HT1080 (cell line): ENCODE measurements at places on chromosomes 1 and 21.

DNA sequence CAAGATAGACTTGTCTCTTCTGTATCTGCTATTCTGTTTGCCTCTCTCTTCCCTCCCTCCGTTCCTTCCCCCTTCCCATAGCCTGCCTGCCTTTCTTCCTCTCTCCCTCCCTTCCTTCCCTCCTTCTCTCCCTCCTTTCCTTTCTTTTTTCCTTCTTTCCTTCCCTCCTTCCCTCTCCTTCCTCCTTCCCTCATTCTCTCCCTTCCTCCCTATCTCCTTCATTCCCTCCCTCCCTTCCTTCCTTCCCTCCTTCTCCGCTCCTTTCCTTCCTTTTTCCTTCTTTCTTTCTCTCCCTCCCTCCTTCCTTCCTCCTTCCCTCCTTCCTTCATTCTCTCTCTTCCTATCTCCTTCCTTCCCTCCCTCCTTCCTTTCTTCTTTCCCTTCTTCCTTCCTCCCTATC, 944 bp downstream of the AADACL4 start:
- no peak for DNase-seq

DNA sequence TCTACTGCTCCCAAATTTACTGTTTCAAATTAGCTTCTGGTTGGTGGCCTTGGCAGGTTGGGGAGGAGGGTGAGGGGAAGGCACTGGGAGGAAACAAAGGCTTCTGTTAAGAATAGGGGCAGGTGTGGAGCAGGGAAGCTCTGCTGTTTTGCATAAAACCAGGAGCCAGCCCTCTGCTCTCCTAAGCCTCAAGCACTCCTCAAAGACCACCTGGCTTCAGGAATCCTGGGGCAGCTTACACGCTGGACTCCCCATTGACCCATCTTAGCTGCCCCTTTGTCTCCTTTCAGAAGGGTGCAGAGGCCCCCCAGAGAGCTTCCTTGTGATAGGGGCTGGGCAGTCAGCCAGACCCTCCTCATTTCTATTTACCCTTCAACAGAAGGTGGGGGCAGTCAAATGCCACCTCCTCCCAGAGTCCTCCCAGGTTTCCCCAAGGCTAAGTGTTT, 11.5 kb upstream of the DHRS3 start:
- DNase-seq, result no peak

DNA sequence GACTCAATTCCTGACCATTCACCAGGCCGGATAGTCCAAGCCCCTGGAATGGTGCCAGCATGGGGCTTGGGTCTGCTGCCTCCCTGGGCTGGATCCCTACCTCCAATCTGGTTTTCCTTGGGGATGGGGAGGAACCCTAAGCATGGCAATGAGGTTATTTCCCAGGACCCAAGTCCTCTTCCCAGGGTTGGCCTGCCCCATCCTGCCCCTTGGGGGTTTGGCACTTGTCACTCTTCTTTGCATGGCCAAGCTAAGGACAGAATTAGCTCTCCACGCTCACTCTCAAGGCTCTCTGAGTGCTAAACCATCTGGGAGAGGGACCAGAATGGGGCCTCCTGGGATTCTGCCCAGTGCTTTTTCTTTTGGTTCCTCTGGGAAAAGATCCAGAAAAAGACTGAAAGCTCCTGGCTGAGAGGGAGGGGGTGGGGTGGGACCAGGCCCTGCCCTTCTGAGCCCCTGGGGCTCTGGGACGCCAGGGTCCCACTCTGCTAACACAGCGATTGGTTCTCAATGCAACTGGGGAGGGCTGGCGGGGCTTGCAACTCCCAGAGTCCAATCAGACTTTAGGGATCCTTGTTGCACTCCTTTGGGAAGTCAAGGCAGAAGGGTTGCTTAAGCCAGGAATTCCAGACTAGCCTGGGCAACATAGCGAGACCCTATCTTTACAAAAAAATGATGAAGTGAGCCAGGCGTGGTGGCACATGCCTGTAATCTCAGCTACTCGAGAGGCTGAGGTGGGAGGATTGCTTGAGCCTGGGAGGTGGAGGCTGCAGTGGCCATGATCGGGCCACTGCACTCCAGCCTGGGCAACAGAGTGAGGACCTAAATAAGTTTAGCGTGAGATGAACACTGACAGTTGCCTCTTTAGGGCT, 52.7 kb downstream of the DHRS3 start:
- no peak for DNase-seq

DNA sequence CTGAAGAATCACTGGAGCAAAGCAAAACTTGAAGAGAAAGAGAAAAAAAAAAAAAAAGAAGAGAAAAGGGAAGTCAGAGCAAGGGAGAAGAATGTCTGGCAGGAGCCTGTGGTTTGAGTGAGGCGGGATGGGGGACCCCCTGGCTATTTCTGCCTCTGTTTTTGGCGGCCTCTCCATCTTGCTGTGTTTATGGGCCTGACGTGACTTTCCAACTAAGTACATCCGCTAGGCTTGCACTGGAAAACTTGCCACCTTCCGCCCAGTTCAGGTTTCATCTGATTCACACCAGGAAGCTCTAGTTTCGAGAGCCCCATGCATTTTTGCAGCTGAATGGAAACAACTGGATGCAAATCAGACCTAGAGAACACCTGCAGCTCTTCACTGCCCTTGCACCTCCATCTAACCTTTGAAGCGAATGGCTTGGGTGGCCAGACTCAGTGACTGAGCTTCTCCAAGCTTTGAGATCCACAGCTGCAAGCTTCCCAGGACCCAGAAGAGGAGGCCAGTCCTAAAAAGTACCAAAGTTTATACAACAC, 28.0 kb downstream of the TBX15 start:
- DNase-seq, result no peak
